ENCODE measurements at places on chromosomes 7 and 10. TPM values are rescaled to one million over a fixed set of nuclear protein-coding genes. Genes with fewer than 3 reads are reported as not detected.

DNA sequence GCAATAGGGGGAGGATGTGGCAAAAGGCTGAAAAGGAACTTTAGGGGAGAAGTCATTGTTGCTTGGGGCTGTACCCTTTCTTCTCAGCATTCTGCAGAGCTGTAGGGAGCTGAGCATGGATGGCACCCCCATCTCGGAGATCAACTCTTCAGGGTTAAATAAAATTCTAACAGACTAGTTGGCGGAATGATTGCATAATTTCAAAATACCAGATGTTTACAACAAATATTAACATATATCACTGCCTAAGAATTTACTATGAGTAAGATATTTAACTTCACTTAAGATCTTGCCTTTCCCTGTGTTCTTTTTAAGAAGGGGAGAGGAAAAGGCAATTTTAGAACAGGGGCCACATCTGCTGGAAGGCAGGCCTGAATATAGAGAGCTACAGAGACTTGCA lies 509 bp upstream of the OR2F1 start:
- no peak for DNase-seq

Gene DOCK1
- 39.5 TPM for total RNA-seq

GRCh38 chr10:105284476-105285215 lies 643.6 kb downstream of the SORCS3 start:
- no peak for DNase-seq

Gene TSC22D4
- total RNA-seq = 41.6 TPM

Gene CCDC172
- total RNA-seq = not detected

GRCh38 chr7:39360038-39360437 lies 206.2 kb upstream of the YAE1 start:
- DNase-seq = no peak

Gene FAM25C
- 36.4 TPM for total RNA-seq

GRCh38 chr7:106239406-106239805 lies 45.4 kb downstream of the NAMPT start:
- DNase-seq = no peak

Gene UNC5B
- 27.5 TPM for total RNA-seq

- no peak for DNase-seq
These were observed 135.0 kb downstream of the GATA3 start for GRCh38 chr10:8189458-8189857.

- no peak for DNase-seq
These were observed 23.2 kb upstream of the ZNF32 start for GRCh38 chr10:43671659-43672531.

Gene FBXL13
- total RNA-seq = 3.1 TPM

Gene BICC1
- total RNA-seq = 64.6 TPM

DNA sequence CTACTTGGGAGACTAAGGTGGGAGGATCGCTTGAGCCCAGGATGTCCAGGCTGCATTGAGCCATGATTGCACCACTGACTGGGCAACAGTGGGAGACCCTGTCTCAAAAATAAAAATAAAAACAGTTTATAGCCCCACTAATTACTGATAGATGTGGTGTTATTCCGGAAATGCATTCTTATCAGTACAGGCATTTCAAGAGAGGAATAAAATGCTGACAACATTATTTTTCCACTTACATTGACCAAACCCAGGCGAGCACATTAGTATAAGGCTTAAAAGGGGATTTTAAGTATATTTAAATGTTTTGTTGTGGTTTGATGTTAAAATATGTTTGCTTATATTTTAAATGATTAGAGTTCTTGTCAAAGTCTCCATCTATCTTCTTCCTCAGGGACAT lies 359.5 kb downstream of the PLXDC2 start:
- no peak for DNase-seq

DNA sequence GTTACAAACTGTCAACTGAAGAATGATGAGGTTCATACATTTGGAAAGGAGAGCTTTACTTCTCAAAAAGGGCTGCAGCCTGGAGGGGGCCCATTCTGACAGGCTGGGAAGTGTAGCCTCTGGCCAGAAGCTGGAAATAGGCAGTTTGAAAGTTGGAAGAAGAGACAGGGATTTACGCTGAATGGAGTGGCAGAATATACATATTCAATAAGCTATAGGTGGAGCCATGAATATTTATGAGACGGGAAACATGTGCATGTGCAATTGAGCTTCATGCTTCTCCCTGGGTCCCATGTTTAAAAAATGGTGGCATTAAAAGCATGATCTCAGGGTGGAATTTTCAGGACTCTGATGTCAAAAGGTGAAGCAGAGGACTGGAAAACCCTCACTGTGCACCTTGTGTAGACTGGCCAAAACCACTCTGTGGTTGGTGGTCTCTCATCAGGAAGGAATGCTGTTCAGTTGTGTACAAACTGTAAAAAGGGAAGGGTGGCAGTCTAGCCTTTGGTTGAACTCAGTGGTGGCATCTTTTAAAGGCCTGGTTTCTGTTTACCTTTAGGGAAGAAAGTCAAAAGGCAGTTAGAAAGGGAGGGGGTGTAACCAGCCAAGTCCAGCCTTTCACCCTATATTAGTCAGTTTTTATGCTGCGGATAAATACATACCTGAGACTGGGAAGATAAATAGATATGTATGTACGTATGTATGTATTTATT lies 7.2 kb upstream of the ACTR3B start:
- no peak for DNase-seq

GRCh38 chr10:75254739-75255138 lies 19.0 kb upstream of the COMTD1 start:
- no peak for DNase-seq

DNA sequence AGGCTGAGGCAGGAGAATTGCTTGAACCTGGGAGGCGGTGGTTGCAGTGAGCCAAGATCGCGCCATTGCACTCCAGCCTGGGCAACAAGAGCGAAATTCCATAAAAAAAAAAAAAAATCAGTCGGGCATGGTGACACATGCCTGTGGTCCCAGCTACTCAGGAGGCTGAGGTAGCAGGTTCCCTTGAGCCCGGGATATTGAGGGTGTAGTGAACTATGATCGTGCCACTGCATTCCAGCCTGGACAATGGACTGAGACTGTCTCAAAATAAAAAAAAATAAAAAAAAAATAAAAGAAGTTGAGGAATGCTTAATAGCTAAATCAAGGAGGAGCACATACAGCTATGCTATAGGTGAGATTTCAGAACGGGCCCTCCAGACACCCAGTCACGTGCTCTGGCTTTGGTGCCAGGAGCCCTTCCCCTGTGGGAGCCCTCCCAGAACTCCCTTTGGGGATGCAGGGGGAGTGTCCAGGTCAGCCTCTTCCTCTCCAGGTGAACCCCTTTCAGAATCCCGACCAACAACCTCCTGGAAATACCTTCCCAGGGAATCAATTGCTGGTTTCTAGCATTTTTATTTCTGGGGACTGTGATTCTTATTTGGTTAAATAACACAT lies 42.9 kb upstream of the CTBP2 start:
- DNase-seq = no peak
